ENCODE measurements at places on chromosomes 6 and 20.

- DNase-seq: no peak
These were observed 4.7 kb downstream of the NKX2-2 start for GRCh38 chr20:21509079-21509596.

GRCh38 chr6:5401845-5402738 lies 140.8 kb downstream of the FARS2 start:
- no peak for DNase-seq

DNA sequence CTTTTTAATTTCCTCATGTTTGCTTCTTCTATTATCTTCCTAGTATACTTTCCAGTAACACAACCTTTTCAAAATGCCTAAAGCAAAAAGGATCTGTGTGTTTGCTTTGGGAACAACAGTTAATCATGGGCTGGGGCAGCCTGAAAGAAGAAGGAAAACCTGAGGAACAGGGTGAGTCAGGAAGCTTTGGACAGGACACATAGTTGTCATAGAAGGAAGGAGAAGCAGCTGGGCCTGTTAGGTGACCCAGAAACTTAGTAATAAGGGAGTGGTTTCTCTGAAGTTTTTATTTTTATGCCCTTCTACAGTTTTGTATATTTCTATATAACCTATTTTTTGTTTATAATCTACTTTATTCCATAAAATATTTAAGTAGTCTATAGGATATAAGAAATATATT lies 61.4 kb downstream of the CD24 start:
- no peak for DNase-seq

DNA sequence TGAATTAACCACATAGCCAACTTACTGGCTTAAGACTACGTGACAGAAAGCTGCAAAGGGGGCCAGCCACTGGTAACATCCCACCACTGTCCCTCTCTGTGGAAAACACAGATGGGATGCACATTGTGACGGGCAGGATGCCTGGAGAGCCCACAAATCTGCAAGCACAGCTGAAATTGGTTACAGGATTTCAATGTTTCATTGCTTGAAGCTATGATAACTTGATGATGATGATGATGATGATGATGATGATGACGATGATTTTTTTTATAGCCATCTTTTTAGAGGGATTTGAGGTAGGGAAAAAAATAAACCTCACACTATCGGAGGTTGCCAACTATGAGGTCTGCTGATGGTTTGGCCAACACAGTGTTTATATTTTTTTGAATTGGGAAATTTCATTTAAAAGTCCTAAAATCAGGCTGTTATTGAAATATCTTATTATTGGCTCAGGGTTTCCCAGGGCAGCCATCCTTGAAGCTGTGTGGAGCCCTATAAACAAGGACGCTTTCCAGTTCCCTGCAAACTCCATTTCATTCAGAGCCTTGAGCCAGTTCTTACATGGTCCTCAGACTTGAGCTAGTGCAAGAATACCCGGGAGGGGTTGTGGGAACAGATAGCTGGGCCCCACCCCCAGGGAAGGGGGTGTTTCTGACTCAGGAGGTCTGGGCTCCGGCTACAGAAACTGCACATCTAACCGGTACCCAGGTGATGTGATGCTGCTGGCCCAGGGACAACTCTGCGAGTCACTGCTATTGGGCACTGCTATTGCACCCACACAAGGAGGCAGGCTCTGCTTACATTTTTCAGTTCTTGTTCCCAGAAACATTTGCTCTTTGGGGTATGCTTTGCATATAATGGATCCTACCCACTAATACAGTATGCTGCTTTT lies 27.1 kb downstream of the BCAS1 start:
- no peak for DNase-seq

DNA sequence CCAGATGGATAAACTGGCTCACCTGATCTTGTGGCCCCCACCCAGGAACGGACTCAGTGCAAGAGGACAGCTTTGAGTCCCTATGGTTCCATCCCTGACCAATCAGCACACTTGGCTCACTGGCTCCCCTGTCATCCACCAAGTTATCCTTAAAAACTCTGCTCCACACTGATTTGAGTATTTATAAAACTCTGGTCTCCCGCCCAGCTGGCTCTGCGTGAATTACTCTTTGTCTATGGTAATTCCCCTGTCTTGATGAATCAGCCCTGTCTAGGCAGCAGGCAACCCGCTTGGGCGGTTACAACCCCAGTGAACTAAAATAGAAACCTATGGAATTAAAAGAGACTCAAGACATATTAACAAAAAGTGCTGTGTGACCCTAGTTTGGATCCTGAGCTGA lies 38.1 kb upstream of the CD83 start:
- DNase-seq: no peak

GRCh38 chr6:44386929-44387345 lies 569 bp upstream of the CDC5L start:
- DNase-seq: no peak

- DNase-seq: no peak
These were observed 44.6 kb downstream of the PEX7 start for GRCh38 chr6:136866872-136867416.

DNA sequence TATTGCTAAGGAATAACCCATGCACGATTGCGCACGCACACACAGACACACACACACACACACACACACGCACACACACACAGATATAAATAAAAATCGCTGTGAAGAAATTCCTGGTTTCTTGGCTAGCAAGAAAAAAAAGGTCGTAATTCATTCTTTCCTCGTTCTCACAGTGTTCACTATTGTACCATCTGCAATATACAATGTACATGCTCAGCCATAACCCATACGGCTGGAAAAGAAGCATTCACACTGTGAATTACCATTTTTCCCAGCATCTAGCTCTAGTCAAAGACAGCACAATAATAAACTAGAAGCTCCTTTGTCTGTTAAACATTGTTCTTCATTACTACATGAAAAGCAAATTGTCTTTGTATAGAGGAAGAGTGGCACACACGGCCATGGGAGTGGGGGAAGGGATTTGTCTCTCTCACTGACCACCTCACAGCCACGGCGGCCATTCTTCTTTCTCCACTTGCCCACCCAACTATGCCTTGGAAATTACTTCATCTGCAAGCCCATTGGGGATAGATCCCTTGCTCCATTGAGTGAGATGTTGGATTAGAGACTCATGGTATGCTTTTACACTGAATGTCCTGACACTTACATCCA lies 115.3 kb upstream of the ID4 start:
- no peak for DNase-seq

DNA sequence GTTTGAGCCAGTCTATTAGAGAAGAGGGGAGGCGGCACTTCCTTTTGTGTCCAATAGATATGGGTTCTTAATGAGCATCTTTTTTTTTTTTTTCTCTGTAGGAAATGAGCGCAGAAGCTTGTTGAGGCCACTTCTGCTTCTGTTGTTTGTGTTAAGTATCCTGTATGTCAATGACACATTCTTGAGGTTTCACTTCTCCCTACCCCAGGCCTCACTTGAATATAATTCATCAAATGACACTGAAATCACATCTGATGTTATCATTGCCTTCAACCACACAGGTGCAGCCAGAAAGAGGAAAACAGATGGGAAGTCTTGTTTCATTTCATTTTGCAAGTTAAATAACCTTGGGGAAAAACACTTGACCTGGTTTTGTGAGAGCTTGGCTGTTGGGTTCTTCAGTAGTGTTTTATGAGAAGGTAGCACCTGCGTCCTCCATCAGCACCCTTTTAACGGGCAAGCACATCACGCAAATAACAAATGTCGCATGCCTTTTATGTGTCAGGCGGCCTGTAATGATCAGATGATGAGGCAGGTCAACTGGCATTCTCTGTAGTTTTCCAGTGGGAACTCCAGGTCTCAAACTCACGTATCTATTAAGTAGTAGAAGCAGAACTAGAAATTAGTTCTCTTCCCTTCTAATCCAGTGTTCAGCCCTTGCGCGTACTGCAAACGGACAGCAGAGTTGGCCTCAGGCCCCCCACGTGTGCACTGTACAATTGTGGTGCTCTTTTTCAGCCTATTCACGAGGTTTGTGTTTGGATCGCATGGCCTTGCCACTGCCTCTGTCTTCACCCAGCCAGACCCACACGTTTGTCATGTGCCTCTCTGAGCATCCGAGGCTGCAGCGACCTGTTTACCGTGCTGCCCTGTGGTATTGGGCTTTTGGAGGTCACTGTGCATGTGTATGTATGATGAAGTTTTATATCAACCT lies 23.5 kb downstream of the PLEKHG1 start:
- DNase-seq: no peak

DNA sequence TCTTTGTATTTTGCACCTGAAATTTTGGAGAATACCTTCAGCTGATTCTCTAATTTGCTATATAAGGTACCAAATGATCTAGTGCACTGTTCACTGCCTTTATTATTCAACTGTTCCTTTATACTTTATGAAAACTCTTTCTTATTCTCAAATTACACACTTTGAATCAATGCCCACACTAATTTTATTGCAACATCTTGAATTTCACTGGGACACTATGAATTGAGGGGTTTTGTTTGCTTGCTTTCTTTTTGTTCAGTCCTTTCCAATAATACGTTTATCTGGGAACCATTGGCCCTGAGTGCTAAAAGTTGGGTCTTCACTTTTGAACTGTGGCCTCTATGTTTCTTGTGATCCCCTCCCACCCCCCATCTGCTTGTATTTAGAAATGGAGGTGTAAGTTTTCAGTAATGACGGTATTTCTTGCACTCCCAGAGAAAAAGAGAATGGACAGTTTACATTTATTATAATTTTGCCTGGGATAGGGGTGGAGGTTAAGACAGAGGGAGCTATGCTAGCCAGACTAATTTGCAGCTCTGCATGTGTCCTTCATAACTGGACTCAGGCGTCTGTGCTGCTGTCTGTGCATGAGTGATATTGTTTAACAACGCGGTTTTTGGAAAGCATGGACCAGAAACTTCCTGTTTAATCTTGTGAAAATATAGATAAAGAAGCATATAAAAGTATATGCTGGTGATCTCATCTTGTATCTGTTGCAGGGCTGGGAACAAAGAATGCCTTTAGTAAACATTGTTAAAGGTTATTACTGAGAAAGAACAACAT lies 98.1 kb downstream of the DNAH8 start:
- no peak for DNase-seq

DNA sequence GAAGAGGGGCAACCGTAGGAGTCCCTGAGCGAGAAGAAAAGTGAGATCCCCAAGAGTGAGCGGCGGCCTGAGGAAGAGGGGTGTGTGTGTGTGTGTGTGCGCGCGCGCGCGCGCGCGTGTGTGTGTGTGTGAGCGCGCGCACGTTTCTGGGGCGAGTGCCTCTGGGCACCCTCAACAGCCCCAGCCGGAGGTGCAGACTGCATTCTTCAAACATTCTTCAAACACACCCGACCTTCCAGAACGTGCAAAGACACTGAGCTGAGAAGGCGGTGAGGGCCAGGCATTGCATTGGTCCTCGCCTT lies 76.2 kb upstream of the FOXP4 start:
- DNase-seq: no peak

DNA sequence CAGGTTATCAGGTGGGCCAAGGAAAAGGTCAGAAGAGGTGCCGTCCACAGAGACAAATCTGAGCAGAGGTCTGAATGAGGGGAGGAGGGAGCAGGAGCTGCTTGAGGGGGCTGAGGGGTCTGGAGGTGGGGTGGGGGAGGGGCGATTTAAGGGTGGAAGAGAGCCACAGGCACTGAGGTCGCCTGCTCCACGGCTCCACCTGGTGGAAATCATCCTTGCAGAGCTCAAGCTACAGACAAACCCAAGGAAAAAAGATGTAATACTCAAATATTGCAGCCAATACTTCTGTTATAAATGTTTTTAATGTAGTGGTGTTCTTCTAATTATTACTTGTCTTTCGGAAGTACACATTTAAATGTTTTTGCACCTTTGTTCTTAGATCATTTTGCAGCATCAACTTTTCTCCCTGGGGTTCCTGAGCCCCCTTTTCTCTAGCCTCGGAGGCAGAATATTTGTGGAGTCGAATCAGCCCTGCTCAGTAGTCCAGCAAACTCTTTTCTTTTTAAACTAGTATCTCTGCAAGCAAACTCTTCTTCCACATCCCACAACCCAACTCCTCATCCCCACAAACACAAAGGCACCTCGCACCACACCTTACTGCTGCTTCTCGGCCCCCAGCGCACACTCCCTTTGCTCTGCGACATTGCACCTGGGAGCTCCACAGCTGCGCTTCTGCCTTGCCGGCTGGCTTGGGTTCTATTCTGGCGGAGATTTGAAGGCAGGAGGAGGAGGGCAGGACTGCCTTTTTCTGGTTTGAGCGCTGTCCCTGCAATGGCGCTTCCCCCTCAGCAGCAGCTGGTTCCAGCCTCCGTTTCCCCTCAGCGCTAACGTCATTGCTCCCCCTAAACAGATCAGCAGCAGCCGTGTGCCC lies 51.0 kb upstream of the TFAP2A start:
- no peak for DNase-seq

DNA sequence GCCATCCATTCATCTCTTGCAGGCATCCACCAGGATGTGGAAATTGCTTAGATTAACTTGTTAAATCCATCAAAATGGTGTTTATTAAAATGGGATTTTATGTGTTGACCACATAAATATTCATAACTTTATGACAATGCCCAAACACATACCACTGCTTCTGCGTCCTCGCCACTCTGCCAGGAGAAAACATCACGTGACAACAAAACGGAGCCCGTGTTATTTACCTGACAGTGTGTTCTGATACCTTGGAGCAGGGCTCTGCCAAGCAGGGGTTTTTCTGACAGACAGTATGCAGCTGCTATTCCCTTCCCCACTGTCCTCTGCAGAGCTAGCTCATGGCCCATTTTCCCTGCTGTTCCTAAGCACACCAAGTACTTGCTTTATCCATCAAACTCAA lies 279.5 kb upstream of the CHD6 start:
- no peak for DNase-seq

DNA sequence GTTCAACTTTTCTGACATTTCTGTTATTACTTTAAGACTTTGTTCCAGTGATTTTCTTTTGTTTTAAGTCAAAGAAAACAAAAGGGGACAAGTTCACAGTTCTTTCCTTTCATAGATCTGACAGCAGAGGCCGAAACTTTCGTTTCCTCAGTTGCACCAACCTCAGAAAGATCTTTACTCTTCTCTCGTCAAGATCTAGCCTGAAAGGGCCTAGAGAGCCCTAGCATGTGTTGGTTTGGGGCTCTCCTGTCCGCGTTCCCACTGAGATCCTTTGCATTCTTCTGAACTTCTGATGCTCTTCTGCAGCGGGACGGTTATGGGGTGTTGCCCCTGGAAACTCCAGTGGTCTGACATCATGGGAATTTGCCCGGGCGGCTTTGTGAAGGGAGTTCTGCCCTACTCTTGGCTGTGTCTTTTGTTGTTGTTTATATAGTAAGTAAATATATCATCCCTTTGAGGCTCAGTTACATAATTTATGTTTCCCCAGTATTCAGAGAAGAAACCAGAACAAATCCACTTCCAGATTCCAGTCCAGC lies 129.1 kb downstream of the SASH1 start:
- DNase-seq: no peak

DNA sequence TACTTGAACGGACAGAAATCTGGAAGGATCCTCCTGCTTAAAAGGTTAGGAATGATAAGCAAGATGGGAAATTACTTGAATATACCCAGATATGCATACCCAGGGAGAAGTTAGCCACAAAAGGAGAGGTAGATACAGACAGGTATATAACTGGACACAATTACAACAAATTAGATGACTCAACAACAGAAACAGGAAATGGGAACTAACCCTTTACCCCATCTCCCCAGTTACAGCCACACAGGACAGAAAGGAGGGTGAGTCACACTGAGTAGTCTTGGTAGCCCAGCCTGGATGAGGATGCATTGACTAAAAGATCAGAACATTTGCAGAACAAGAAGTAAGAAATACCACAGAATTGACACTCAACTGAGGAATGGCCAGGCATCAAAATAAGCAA lies 61.2 kb downstream of the C6orf52 start:
- no peak for DNase-seq

- DNase-seq: no peak
These were observed 68.1 kb downstream of the ITCH start for GRCh38 chr20:34431168-34431567.

- DNase-seq: no peak
These were observed 79.1 kb downstream of the TMEM242 start for GRCh38 chr6:157244175-157244574.

GRCh38 chr6:31546958-31547726 lies at the start of gene NFKBIL1:
TSS of gene NFKBIL1 (plus strand) at chr6:31547608. CDS start at chr6:31547695, 87 bp downstream.
- DNase-seq: peak; percentile 76

Measured in activated CD8-positive, alpha-beta memory T cell treated with anti-CD3 and anti-CD28 coated beads for 48 hours (primary cell).